ENCODE measurements at places on chromosomes 5 and 9. TPM values are rescaled to one million over a fixed set of nuclear protein-coding genes. Genes with fewer than 3 reads are reported as not detected.

The DENND1A gene
- 10.3 TPM for total RNA-seq

The FSD1L gene
- 3.4 TPM for total RNA-seq

The SLC36A2 gene
- total RNA-seq = not detected

The ZNF483 gene
- 0.48 TPM for total RNA-seq

The FOXD4L5 gene
- total RNA-seq = 0.06 TPM

The SIT1 gene
- total RNA-seq = not detected

The C5orf63 gene
- total RNA-seq = 3.7 TPM

The NUTM2G gene
- total RNA-seq = not detected

The GRM6 gene
- not detected for total RNA-seq

The F12 gene
- 15.9 TPM for total RNA-seq

The SPINK13 gene
- total RNA-seq = 0.38 TPM

The ZDHHC11 gene
- total RNA-seq = 15.8 TPM

The GPR151 gene
- not detected for total RNA-seq

The CXCL14 gene
- 0.27 TPM for total RNA-seq

The GABRA6 gene
- total RNA-seq = not detected

The PRRX2 gene
- 5.3 TPM for total RNA-seq

The PAEP gene
- 0.25 TPM for total RNA-seq

The ASS1 gene
- 20.9 TPM for total RNA-seq

The CCDC183 gene
- total RNA-seq = 0.19 TPM

The GARNL3 gene
- 2.5 TPM for total RNA-seq

The PCSK5 gene
- 1.8 TPM for total RNA-seq

The ZNF366 gene
- total RNA-seq = not detected

The PCDHA4 gene
- total RNA-seq = 1.8 TPM

The UBE2B gene
- total RNA-seq = 51.9 TPM

The TSSK1B gene
- total RNA-seq = not detected

The NMUR2 gene
- 0.08 TPM for total RNA-seq

The SLC45A2 gene
- total RNA-seq = not detected

The OLFM1 gene
- total RNA-seq = 9.6 TPM

The NDUFAF2 gene
- 64.5 TPM for total RNA-seq

The ADAMTS2 gene
- 0.03 TPM for total RNA-seq

The ACSL6 gene
- 0.10 TPM for total RNA-seq

The TMEM174 gene
- total RNA-seq = not detected

The DYNC2I2 gene
- total RNA-seq = 149 TPM

The SPINK4 gene
- not detected for total RNA-seq

The S1PR3 gene
- total RNA-seq = 93.6 TPM

The FRMPD1 gene
- total RNA-seq = 0.05 TPM

The LCN12 gene
- total RNA-seq = 1.2 TPM

The CDKN2A gene
- not detected for total RNA-seq

The LCP2 gene
- not detected for total RNA-seq

The SLC6A7 gene
- total RNA-seq = not detected

The PPP3R2 gene
- total RNA-seq = not detected

The LECT2 gene
- total RNA-seq = not detected

The NSUN2 gene
- total RNA-seq = 86.1 TPM

The PCDHB8 gene
- 0.28 TPM for total RNA-seq

The SARDH gene
- total RNA-seq = 0.07 TPM

The SAXO1 gene
- total RNA-seq = not detected

The ENTREP1 gene
- total RNA-seq = 0.74 TPM

The PCDHGC3 gene
- 5.4 TPM for total RNA-seq

The MZB1 gene
- not detected for total RNA-seq

The ADCY2 gene
- total RNA-seq = not detected

The PCDHGB5 gene
- 1.9 TPM for total RNA-seq
